ENCODE measurements at places on chromosomes 13 and 19.

- DNase-seq = no peak
These were observed 1.9 kb downstream of the SULT2B1 start for GRCh38 chr19:48553676-48554384.

- no peak for DNase-seq
These were observed 414.1 kb downstream of the TSHZ3 start for GRCh38 chr19:30935146-30935545.

GRCh38 chr19:18090545-18091216, 3.9 kb upstream of the IL12RB1 start:
- DNase-seq = no peak

DNA sequence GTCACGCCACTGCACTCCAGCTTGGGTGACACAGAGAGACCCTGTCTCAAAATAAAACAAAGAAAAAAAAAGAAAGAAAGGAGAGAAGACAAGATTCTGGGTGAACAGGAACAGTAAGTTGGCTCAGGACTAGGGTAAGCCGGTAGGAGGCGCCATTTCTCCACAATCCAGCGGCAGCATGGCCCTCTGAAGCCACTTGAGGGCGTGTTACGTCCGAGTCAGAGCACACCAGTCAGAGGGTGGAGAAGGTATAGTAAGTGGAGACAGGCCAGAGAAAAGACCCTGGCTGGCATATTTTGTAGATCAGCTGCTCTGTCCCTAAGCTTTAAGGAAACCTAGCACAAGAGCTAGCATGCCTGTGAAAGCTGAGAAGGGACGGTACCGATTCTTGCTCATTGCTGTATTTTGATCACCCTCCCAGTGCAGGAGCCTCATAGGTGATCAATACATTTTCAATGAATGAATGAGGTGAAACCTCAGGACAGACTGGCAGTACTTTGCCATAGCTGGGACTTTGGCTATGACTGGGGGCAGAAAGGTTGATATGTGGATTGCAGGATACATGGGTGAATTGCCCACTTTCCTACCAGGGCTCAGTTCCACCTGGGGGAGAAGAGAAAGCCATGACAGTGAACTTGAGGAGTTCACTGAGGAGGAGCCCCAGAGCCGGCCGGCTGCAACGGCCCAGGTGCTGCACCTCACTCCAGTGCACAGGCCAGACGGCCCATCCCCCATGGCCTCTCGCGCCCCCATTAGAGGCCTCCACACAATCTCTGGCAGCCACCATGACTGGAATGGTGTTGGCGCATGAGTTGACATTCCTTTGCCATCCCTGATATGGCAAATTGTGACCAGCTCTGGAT, 23.5 kb downstream of the POU2F2 start:
- peak; percentile 80 for DNase-seq

GRCh38 chr19:8148410-8149260, 757 bp downstream of the FBN3 start:
- DNase-seq = no peak

- no peak for DNase-seq
These were observed 9.1 kb upstream of the ERVK3-1 start for GRCh38 chr19:58296104-58296503.

- DNase-seq = no peak
These were observed 78.6 kb upstream of the TEX29 start for GRCh38 chr13:111241862-111242261.

- DNase-seq = no peak
These were observed 117.2 kb downstream of the UBL3 start for GRCh38 chr13:29733147-29733611.

GRCh38 chr13:87398047-87398446, 273.1 kb upstream of the SLITRK5 start:
- DNase-seq = no peak

DNA sequence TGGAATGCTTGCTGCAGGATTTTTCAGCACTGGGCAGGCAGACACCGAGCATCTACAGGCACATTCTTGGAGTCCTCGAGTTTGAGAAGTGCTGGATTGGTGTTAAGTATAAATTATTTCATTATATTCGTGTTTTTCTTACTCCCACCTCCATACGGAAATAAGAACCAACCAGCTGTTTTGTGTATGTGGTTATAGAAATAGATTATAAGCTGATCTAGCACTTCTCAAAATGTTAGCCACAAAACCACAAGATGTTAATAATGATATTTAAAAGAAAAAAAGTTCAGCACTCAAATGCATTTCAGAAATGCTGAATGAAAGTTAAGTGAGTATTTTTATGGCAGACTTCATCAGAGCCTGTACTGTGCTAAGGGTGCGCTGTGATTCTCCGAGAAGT, 24.0 kb upstream of the TEX29 start:
- DNase-seq = no peak

DNA sequence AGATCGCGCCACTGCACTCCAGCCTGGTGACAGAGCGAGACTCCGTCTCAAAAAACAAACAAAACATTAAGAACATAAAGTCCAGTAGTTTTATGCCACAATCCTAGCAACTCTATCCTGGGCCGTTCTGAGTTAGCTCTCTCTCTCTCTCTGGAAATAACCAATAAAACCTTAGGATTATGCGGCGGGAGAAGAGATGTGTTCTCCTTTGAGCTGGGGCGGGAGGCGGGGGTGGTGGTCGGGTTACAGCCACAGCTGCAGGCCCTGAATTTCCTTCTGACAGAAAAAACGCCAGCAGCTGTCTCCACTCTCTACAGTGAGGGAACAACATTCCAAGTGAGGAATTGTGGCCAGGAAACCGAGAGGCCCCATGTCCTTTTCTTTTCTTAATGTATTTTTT, 9.1 kb upstream of the PNMA8A start:
- DNase-seq = no peak

GRCh38 chr13:46211483-46212351, at the start of gene LRRC63:
Gene LRRC63 (plus strand): TSS chr13:46211928. CDS start chr13:46213035, 1,107 bp downstream.
- DNase-seq = peak; percentile 68

DNA sequence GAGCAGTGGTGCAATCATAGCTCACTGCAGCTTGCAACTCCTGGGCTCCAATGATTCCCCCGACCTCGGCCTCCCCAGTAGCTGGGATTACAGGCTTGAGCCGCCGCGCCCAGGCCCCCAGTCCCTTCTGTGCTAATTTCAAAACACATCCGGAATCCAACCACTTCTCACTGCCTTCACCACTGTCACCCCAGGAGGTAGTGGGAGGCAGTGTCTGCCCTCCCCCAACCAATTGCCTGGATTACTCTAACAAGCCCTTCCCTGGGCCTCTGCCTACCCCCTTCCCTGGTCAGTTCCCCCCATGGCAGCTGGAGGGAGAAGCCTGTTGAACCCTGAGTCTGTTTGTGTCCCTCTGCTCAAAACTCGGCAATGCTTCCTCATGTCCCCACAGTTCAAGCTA, 2.3 kb downstream of the PRAM1 start:
- no peak for DNase-seq

DNA sequence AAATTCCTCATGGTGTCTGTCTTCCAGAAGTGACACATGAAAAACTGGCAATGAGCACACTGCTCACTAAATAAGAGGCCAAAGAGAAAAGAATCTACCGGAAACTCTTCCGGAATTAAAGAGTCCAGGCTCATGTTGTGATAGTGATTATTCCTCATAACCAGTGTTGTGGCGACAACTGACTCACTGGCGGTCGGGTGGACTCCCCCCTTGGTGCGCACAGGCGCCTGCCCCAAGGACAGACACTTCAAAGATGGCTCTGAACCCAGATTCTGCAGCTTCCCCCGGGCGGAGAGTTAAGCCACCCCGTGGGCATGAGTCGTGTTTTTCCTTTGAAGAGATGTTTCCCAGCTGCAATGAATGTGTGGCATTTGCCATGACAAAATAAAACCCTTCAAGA, 10.3 kb downstream of the IL17D start:
- no peak for DNase-seq

GRCh38 chr13:81080911-81081454, 740.1 kb upstream of the SPRY2 start:
- DNase-seq = no peak

DNA sequence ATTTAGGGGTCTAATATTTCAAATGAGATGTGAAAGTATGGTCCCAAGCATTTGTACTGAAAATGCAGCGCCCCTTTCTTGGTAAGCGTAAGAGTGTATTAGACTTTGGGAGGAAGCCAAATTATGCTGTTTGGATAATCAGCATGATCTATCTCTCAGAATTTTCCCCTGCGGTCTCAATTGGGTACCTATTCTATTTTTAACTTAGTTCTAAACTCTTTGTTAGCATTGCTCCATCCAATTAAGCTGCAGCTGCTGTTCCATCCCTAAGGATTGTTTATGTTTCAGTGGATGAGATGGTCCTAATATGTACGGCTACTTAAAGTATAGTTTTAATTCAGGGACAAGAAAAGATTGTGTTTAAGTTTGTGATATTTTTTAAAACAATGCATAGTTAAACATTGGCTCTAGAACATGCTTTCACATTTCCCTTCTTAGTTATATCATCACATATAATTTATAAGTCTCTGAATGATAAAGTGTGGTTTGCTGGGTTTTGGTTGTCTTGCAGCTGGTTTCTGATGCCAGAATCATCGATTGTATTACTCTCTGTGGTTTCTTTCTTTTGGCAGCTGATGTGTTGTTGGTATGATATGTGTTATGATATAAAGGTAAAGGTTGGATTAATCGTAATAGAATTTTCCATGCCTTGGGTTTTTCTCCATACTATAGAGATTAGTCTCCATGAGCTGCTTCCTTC, 15.0 kb downstream of the POLR1D start:
- DNase-seq = no peak

GRCh38 chr13:74040200-74040599, 94.0 kb downstream of the KLF12 start:
- no peak for DNase-seq

DNA sequence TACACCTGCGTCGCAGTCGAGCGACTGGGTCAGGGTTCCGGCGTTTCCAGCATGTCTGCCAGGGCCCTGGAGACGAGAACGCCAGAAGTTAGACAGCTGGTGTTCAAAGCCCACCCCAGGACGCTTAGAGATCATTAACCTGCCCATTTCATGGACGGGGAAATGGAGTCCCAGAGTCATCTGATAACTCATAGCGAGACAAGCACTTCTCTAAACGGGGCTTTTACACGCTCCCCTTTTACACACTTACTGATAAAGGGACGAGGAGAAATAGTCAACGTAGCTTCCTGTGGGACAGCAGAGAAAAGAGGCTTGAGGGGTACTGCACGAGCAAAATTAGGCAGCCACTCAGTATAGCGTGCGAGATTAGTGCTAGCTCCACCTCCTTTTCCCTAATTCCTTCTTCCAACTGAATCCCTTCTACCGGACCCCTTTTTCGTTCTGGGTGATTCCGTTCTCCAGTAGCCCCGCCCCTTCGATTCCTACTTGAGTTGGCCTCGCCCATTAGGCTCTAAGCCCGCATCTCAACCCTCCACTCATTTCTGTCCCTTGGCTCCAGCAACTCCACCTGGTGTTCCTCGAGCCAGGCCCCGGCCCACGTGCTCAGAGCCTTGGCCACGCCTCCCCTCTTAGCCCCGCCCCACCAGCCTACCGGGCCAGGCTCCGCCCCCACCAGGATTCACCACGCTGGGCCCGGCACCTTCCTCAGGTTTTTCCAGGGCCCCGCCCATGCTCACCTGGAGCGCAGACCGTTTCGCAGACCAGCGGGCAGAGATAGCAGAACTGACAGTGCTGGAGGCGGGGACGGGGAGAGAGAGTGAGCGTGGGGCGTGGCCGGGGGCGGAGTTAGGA, 3.7 kb downstream of the HRC start:
- no peak for DNase-seq

- no peak for DNase-seq
These were observed 53.6 kb downstream of the ZAR1L start for GRCh38 chr13:32261567-32261966.

DNA sequence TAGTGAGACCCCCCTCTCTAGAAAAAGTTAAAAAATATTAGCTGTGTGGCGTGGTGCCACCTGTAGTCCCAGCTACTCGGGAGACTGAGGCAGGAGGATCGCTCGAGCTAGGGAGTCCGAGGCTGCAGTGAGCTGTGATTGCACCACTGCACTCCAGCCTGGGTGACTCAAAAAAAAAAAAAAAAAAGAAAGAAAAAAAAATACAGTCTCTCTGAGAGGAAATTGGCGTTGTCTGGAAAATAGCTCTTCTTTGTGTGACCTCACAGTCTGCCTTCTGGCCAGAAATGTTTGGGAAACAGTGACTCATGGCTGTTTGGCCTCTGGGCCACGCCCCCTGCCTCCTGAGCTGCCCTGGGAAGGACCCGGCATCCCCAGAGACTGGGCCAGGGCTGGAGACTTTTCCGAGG, 10.7 kb downstream of the MARCHF2 start:
- no peak for DNase-seq

- no peak for DNase-seq
These were observed 1591.6 kb upstream of the MIR17HG start for GRCh38 chr13:89755729-89756492.

GRCh38 chr13:36917311-36917710, 2.7 kb downstream of the SMAD9 start:
- DNase-seq = no peak

DNA sequence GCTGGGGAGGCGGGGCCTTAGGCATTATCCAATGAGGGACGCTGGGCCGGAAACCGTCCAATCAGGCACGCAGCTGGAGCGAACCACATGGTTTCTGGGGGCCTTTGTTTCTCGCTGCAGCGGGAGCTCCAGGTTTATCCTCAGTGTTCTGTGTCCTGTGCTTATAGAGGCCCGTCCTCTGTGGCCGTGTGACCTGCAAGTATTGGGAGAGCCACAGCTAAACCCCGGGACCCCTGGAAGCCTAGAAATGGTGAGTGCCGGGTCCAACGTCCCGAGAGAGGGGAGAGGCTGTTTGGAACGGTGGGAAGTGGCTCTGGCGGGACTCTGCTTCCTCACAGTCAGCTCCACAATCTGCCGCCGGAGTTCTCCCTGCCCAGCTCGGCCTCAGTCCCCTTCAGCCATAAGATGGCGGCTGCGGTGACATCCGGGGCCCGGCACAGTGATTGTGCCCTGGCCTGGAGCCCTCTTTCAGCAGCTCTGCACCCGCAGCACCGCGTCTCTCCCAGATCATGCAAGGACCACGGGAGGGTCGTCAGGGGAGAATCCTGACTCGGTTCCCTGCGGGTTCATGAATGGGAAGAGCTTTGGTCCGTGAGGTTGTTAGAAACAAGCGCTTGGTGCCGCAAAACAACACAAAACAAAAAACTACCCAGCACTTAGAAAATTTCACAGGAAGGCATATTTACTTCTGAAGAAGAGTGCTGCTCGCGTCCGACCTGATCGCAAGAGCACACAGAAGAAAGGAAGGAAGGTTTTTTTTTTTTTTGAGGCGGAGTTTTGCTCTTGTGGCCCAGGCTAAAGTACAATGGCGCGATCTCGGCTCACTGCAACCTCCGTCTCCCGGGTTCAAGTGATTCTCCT, at the start of gene ZNF253:
TSS of gene ZNF253 (plus strand) at position 133 of the 861 bp plus-strand sequence. CDS start at position 248, 115 bp downstream.
- DNase-seq = peak; percentile 89

DNA sequence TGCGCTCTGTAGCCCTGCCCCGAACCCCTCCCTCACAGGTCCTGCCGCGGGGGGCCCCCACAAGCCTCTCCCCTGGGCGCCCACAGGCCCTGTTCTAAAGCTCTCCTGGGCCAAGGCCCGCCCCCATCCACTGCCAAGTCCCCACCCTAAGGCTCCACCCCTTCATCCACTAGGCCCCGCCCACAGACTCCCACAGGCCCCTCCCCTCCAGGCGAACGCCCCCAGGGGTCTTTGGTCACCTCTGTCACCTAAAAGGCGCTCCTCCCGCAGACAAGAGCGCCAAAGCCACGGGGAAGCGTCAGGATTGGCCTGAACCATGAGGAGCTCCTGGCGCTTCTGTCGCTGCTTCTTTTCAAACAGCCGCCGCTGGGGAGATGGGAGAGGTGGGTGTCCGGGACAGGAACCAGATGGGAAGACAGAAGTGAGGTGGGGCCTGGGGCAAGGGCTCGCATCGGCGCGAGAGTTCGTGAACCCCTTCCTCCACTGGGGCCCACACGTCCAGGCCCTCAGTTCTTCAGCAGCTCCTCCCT, 2.3 kb downstream of the TULP2 start:
- DNase-seq = no peak

GRCh38 chr13:111210544-111211469, 95.7 kb downstream of the ARHGEF7 start:
- no peak for DNase-seq

GRCh38 chr13:105445796-105446195, 1089.7 kb downstream of the EFNB2 start:
- no peak for DNase-seq

Measured in activated CD8-positive, alpha-beta memory T cell treated with anti-CD3 and anti-CD28 coated beads for 4 hours (primary cell).